ENCODE measurements at places on chromosomes 4 and X.

GRCh38 chr4:118918388-118918787, 29.7 kb downstream of the SYNPO2 start:
- no peak for DNase-seq

DNA sequence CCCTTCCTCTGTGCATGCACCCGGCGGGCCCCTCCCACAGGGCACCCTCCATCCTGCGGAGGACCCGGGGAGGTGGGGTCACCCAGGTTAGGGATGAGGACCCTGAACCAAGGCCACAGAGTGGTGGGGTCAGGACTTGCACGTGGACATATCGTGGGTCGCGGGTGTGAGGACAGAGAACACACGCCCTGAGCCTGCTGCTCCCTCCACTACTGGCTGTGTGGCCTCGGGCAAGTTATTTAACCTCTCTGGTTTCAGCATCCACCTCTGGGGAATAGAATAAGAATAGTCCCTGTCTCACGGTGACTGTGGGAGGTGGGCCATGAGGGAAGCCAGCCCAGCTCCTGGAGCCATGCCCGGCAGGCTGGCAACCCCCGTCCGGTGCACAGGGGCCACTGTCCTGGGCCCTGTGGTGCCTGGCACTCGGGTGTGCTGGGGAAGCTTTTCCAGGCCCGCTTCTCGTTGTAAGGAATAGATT, 5.1 kb downstream of the PSAPL1 start:
- no peak for DNase-seq

- DNase-seq: peak; percentile 31
Measured at GRCh38 chr4:107931775-107932321, 499 bp downstream of the CYP2U1 start.

- DNase-seq: no peak
Measured at GRCh38 chrX:13598877-13599276, 29.5 kb downstream of the EGFL6 start.

GRCh38 chr4:102403116-102403515, 57.8 kb upstream of the SLC39A8 start:
- DNase-seq: no peak

DNA sequence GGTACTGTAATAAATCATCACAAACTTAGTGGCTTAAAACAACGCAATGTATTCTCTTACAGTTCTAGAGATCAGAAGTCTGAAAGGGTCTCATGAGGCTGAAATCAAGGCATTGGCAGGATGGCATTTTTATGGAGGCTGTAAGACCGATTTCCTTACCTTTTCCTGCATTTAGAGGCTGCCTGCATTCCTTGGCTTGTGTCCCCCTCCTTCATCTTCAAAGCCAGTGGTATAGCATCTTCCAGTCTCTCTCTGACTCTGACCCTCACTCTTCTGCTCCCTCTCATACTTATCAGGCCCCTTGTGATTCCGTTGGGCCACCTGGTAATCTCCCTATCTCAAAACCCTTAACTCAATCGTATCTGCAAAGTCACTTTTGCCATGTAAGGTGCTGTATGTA, 258.2 kb upstream of the JADE1 start:
- no peak for DNase-seq

DNA sequence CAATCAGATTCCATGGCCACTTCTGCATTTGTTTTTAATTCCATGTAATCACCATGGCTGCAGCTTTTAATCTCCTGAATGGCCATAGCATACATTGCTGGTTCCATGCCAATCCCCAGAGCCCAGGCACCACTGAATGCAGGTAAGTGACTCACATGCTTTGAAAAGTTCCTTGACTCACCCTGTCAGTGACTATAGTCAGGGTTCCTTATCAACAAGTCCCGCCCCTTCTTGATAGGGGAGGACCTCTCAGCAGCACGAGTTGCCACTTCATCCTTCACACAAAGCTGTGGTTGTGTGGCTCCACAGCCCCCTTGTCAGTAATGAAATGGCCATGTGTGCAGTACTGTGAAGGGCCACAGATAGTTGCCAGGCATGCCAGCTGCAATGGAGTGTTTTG, 516.6 kb downstream of the PPARGC1A start:
- DNase-seq: no peak

DNA sequence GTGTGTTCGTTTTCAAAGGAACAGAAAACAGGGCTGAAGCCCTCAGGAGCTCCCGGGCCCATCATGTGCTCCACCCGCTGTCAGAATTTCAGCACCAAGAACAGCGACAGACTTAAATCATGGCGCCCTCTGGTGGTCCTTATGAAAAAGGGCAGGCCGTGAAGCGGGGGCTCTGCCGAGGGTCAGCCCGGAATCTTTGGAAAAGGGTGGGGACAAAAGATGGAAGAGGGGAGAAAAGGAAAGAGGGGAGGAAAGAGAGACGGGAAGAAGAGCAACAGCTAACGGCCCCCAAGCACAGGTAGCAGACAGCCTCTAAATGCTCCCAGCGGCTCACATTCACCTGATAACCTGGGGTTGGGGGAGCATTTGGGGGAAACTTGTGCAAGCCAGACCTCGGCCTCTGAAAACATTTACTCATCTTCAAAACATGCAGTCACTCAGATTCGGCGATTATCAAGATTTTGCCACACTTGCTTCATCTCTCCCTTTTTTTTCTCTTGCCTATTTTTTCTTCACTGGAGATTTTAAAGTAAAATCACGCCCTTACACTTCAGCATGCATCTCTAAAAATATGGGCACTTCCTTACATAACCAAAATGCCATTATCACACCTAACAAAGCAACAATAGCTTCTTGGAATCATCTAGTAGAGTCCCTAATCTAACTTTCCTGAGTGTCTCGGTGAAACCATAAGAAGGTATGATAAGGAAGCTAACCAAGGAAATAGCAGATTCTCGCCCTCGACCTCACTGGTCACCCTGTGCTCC, 28.1 kb upstream of the MAN2B2 start:
- DNase-seq: peak; percentile 51

DNA sequence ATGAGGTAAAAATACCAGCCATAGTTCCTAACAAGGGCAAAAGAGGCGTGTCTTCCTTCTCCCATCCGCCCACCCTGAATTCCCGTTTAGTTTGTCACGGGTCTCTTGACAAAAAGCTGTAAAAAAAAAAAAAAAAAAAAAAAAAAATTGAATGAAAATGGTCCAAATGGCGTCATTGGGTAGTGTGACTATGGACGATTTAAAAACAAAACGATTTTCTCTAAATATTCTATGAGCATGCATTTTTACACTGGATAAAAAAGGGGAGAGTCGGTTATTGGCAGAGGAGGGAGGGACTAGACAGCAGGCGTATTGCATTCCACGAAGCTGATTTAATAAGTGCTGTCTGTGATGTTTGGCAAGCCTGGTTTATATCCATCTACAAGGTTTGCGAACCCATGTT, at the start of gene FAM133A:
Gene FAM133A, plus strand, starts transcription at position 338 of the 403 bp plus-strand sequence. CDS start 35,214 bp downstream, outside the sequence.
- DNase-seq: peak; percentile 58

GRCh38 chr4:33751050-33751449, 2493.3 kb downstream of the ARAP2 start:
- DNase-seq: no peak

DNA sequence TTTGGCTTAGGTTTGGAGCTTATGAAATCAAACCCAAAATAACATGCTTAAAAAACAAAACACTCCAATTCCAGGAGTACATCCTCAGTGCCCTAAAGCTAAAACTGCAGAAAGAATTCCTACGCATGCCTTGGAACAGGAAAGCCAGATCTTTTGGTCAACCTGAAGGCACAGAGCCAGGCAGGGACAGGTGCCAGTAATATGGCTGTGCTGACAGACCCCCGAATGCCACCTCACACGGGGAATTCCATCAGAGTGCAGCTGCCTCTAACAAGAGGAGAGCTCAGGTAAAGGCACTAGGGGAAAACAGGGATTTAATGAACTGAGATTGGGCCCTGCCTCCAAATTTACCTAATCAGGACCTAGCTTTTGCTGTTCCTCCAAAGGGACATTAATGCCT, 77.1 kb downstream of the SHISA3 start:
- no peak for DNase-seq

GRCh38 chr4:174696657-174697056, 132.4 kb downstream of the GLRA3 start:
- no peak for DNase-seq

GRCh38 chr4:67696061-67696460, 4.9 kb downstream of the UBA6 start:
- no peak for DNase-seq

- no peak for DNase-seq
Measured at GRCh38 chr4:14844061-14844460, 158.2 kb upstream of the CPEB2 start.

DNA sequence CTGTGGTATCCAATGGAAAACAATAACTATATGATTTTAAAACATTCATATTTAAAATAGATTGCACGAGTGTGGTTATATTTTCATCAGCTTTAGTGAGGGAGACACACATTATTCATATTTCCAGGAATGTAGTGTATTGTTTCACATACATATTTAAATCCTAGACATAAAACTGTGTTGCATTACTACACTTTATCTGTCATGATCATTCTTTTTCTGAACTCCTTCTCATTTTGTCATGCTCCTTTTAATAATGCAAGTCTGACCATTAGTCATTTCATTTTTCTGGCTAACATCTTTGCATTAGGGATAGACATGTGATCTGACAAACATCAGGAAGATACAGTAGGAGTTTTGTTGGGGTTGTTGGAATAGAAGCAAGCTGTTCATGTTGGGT, 1382.7 kb downstream of the PCDH7 start:
- DNase-seq: no peak

GRCh38 chr4:147485167-147485566, 4.3 kb downstream of the EDNRA start:
- no peak for DNase-seq

DNA sequence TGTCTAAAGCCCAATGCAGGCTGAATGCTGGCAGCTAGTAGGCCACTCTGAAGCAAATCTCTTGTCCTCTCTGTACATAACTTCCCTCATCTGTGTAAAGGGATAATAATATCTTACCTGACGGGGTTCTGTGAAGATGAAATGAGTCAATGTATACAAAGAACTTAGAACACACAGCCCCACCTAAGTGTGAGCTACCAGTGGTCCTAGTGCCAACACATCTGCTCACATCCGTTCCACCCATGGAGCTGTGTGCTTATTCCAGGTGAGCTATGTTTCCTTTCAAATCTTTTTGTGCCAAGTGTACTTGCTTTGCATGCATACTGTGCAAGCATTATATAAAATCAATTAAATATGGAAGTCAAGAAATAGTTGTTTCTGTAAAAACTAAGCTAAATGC, 116.4 kb downstream of the TSPAN5 start:
- DNase-seq: no peak

DNA sequence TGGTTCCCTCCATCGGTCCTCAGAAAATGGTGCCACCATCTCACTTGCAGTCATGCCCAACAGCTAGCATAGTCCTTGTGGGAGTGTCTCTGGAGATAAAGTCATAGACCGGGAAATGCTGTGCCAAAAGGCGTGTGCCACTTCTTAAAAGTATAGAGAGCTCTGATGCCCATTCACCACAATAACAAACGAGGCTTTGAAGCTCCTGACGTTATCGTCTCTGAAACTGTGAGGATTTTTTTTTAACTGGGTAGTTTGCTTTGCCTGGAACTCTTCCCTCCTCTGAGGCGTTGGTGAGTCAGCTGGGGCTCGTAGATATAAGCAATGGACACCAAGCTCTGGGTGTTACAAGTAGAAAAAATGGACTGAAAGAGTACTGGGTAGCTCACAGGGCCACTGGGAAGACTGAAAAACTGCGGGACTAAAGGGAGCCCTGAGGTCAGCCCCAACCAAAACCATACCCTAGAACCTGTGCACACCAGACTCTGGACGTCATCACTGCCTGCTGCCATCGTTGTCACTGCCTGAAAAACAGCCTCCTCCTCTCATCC, 89.4 kb upstream of the TRIM2 start:
- no peak for DNase-seq

DNA sequence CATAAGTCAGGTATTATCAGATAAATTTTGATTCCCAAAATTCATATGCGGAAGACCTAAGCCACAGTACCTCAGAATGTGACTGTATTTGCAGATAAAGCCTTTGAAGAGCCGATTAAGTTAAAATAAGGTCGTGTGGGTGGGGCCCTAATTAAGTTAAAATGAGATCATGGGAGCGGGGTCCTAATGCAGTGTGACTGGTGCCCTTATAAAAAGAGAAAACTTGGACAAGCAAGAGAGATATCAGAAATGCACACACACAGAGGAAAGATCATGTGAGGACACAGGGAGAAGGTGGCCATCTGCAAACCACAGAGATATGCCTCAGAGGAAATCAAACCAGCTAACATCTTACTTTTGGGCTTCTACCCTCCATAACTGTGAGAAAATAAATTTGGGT, 236.1 kb downstream of the FBXO8 start:
- no peak for DNase-seq

- DNase-seq: no peak
Measured at GRCh38 chr4:101697266-101697665, 93.3 kb upstream of the BANK1 start.

- no peak for DNase-seq
Measured at GRCh38 chrX:39960219-39960618, 137.5 kb downstream of the BCOR start.

DNA sequence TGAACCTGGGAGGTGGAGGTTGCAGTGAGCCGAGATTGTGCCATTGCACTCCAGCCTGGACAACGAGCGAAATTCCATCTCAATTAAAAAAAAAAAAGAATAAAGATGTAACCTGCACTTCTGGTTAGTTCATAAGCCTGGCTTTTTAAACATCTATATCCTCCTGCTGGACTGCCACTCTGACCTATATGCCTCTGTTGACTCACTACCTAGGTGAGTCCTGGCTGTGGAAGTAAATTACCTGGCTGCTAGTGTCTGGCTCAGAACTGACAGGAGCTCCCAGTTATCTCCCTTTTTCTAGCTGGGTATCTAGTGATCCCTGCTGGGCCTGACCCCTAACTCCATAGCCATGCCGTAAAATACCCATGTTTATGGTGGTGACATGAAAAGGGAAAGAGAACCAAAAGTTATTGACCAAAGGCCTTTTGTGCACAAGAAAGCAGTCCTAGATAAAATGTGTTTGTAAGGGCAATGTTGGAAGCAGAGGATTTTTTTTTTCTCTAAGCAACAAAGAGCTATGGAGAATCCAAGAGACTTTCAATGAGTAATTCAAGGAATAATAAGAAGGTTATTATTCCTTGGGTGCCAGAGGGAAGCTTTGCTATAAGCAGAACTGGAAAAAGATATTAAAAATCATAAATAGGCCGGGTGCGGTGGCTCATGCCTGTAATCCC, 10.4 kb upstream of the G3BP2 start:
- DNase-seq: no peak

- DNase-seq: no peak
Measured at GRCh38 chrX:22276781-22277180, 4.1 kb downstream of the CBLL2 start.

DNA sequence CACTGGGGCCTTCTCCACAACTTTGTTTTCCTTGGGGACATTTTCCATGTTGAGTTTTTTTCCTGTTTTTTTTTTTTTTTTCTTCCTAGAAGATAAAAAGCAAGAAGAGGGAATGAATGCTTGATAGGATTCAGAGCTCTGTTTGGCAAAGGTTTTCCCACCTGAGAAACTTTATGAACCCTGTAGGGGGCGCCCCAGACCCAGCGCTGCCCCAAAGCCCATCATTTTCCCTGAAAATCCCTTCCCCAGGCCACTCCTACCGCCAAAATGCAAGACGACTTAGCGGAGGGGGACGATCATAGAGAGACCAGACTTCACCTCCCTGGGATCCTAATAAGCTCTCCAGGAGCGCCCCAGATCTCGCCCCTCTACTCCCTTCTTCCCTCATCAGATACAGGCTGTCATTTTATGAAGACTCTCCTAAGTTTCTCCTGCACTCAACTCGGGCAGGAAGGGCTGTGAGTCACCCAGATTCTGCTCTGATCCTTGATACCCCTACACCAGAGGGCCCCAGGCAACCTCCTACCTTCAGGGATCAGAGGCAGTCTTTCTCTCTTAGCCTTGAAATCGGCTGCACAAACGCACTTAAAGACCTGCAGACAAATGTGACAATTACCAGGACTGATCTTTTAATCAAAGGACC, 1.4 kb downstream of the BEX5 start:
- peak; percentile 48 for DNase-seq

Measured in NCI-H1105 treated with DMSO at 0.1 percent for 48 hours (cell line).